ENCODE measurements at places on chromosomes 3 and 15.

DNA sequence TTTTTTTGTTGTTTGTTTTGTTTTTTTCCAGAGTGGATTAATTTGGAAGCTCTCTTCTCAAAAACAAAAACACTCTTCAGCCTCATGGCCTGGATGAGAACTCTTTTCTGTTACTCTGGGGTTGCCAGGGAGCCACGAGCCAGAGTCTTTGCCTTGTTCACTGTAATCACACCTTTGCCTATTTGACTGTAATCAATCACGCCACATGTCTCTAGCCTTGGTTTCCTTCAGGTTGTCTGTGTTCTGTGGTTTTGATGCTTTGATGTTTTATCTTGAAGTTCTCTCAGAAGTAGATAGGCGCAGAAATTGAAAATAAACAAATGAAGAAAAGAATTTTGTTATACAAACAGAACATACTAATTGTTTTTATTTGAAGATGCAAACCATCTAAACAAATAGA is 62.3 kb upstream of the IGF1R start:
- DNase-seq = no peak

GRCh38 chr15:59994888-59995557 is 9.1 kb upstream of the FOXB1 start:
- DNase-seq = no peak

DNA sequence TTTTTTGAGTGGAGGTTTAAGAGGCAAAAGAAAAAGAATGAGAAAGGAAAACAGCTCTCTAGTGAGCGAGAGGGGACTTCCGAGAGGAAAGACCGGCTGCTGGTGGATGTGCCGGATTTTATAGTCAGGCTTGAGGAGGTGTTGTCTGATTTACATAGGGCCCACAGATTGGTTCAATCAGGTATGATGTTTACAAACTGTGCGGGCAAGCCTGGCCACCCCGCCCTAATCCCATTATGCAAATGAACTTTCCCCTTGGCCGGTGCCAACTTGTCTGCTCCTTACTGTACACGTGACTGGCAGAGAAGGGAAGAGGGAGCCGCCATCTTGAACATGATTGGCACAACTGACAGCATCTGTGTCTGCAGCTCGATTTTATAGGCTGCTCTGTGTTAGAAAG is 44.7 kb downstream of the FAM43A start:
- no peak for DNase-seq

DNA sequence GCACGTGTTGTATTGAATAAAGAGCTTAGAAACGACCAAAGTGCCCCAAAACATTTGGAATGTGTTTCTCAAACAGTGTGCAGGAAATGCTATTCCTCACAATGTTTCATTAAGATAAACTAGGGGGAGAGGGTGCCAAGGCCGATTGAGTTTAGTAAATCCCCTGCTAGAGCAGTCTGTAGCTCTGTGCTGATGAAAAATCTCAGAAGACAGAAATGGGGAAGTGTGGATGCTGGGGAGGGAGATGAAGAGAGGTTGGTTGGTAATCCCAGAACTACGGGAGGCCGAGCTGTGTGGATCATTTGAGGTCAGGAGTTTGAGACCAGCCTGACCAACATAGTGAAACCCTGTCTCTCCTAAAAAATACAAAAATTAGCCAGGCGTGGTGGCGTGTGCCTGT is 121.2 kb downstream of the FOXB1 start:
- no peak for DNase-seq

DNA sequence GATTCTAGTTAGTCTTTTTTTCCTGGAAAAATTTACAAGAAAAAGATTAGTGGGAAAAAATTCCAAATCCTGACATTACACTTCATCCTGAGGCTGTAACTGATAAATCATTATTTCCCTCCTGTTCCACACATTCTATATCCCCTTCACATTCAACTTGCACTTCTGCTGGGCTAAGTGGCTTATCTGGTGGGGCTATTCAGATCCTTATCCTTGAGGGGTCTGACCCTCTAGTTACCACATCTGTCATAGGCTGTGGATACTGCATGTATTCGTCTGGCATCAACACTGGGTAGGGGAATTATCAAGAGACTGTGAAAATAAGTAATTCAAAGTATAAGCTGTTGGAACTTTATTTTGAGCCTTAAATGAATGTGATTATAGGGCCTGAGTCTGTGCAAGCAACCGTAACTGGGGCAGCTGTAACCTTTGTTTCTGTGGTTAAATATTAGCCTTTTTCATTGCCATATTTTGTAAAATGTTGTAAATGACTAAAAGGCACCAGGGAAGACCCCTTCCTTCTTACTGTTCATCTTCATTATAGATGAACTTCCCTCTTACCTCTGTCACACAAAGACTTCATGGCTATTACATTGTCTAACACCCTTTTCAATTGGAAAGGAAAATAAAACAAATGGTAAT is 28.0 kb upstream of the TEX9 start:
- no peak for DNase-seq

DNA sequence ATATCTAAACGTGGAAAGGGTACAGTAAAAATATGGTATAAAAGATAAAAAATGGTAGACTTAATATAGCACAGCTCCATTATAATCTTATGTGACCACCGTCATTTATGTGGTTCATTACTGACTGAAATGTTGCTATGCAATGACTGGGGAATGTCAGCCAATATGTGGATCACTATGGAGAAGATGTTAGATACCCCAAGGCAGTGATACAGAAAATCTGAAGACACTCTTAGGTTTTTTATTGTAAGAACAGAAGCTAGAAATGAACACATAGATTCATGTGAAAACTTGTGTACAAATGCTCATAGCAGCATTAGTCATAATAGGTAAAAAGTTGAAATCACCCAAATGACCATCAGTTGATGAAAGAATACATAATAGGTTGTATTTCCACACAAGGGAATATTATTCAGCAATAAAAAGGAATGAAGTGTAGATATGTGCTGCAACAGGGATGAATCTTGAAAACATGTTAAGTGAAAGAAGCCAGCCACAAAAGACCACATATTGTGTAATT is 18.4 kb downstream of the MEF2A start:
- no peak for DNase-seq

- DNase-seq = no peak
These were observed 24.2 kb downstream of the LOXL1 start for GRCh38 chr15:73950479-73950830.

DNA sequence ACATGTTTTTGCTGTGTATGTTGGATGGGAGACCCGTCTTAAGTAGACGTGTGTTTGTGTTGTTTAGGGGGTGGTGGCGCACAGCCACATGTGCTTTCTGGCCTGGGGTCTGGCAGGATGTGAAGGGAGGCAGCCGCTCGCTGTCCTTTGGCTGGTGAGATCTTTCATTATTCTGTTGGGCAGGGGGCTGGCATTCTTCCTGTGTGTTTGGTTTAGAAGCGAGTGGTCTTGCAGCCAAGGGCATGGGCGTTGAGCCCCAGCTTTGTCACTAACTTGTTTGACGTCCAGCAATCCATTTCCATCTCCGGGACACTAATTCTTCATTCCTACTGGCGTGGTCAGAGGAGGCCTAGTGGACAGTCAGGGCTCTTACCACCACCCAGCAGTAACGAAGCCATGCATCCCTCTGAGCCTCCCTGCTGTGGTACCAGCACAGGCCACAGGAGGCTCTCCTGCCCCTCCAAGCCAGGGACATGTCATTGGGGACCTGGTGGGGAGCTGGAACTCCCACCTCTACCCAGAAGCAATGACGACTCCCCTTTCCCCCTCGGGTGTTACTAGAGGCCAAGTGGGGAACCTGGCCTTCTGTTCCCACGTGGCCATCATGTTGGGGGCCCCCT is 10.7 kb downstream of the THSD4 start:
- DNase-seq = no peak

DNA sequence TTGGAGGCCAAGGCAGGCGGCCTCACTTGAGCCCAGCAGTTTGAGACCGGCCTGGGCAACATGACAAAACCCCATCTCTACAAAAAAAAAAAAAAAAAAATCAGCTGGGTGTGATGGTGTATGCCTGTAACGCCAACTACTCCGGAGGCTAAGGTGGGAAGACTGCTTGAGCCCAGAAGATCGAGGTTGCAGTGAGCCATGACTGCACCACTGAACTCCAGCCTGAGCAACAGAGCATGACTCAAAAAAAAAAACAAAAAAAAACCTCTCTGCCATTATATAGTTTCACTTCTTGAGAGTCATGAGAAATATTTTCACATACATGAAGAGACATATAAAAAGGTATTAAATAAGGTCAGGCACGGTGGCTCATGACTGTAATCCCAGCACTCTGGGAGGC is 45.9 kb upstream of the CP start:
- DNase-seq = no peak

GRCh38 chr15:59344311-59344710 is 28.4 kb downstream of the MYO1E start:
- DNase-seq = no peak

DNA sequence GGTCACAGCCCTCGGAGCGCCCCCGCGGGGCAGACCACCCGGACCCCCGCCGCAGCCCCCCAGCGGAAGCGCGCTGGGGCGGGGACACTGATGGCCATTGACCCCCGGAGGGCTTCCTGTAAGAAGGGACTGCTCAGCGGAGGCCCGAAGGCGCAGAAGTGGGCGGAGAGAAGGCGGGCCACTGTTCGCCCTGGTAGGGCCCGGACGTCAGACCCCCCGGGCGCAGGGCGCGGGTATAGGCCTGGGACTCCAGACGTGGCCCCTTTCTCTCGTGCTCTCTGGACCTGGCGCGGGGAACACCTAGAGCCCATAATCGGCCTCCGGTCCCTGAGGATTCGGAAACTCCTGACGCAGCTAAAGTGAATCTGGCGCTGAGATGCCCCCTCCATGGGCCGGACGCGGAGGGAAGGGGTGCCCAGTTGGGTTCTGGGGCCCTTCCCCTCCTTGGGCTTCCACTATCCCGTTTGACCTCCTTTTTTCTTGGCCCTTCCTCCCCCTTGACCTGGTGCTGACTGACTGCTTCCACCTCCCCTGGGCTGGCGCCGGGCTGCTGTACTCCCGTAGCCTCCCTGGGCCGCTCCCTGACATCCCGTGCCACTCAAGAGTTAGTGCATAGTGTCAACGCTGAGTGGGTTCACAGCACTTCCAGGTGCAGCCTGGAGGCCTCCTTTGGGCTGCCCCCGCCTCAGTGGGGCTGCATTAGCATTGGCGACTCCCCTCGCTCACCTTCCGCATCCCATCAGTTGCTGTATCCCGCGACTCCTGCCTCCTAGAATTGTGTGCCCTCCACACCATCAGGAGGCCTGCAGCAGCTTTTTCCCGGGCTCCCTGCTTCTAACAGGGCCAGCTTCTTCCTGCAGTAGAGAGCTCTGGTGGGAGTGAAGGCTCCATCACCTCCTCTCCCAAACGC is 694 bp downstream of the ABTB1 start:
- DNase-seq = peak; percentile 22

DNA sequence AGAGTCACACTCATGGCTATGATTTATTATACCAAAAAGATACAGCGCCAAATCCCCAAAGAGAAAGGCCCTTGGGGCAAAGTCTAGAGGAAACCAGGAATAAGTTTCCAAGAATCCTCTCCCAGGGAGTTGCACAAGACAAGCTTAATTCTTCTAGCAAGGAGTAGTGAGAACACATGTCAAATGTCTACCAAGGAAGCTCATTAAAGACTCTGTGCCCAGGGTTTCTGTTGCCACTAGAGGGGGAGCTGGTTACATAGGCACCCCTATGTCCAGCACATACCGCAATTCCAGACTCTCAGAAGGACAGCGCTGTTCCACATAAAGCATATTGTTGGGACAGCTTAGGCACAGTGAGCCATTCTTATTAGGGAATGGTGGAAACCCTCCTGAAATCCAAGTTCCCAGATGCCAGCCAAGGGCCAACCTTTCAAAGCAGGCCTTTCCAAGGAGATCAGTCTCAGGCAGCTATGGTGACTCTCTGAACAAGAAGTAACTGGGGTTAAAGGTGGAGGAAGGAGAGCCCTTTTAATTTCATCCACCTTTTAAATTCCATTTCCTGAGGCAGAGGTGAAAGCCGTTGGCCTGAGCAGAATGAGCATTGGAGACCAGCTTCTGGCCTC is 194.2 kb downstream of the UACA start:
- no peak for DNase-seq

- no peak for DNase-seq
These were observed 36.2 kb downstream of the GAP43 start for GRCh38 chr3:115659253-115660220.

DNA sequence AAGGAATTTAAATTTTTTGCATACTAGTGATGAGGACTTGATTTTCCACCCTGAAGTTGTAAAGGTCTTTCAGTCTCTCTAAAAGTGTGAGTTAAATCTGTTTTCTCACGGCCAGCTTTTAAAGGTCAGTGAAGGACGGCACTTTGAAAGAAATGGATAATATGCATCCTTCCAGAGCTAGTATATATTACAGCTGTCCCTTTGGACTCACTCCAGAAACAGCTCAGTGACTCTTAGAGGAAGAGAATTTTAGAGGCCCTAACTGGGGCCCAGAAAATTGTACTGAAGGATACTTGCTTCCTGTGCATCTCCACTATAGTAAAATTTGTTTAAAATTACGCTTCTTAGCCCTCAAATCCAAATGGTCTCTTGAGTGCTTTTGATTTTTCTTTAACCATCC is 41.6 kb downstream of the PIK3CA start:
- no peak for DNase-seq

DNA sequence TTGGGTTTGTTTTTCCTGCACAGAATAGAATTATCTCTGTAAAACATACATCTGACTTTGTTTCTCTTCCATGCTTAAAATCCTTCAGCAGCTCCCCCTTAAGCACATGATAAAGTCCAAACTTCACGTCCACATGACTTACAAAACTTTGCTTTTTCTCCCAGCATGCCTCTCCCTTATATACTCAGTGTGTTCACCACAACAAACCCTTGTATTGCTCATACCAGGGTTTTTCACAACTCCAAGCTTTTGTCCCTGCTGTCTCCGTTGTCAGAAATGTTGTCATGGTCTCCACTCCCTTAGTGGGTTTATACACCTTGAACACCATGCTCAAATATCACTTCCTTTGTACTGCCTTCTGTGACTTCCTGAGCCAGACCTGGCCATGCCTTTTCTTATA is 91.1 kb upstream of the MITF start:
- no peak for DNase-seq

GRCh38 chr15:40766906-40767837 is 2.6 kb upstream of the C15orf62 start:
- no peak for DNase-seq

GRCh38 chr15:69075440-69075839 is 60.9 kb downstream of the NOX5 start:
- DNase-seq = no peak

- DNase-seq = no peak
These were observed 3.3 kb upstream of the EHD4 start for GRCh38 chr15:41975669-41976068.

DNA sequence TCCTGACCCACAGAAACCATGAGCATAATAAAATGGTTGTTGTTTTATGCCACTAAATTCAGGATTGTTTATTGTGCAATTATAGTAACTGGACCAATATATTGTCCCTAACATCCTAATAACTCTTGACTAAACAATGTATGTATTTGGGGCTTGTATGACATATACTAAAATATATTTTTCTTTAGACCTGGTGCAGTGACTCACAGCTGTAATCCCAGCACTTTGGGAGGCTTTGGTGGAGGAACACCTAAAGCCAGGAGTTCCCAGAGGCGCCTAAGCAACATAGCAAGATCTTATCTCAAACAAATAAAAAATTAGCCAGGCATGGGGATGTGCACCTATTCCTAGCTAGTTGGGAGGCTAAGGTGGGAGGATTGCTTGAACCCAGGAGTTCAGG is 180.4 kb downstream of the SUCNR1 start:
- DNase-seq = no peak

GRCh38 chr15:48317221-48317620 is 14.0 kb upstream of the DUT start:
- DNase-seq = no peak

Data from stimulated activated CD4-positive, alpha-beta T cell treated with anti-CD3 and anti-CD28 coated beads, TNF-alpha, amount 100 ng/mL, for 24 hours (primary cell).